ENCODE measurements at places on chromosomes 1 and 21. TPM values are rescaled to one million over a fixed set of nuclear protein-coding genes. Genes with fewer than 3 reads are reported as not detected.

The FAM177B gene
- total RNA-seq = not detected

The DNAJB4 gene
- total RNA-seq = 14.6 TPM

The LDLRAD1 gene
- total RNA-seq = not detected

The SMPDL3B gene
- 0.37 TPM for total RNA-seq

The TMCO4 gene
- total RNA-seq = 16.1 TPM

The TRABD2B gene
- total RNA-seq = not detected

The RGS8 gene
- total RNA-seq = not detected

The LAX1 gene
- 14.2 TPM for total RNA-seq

DNA sequence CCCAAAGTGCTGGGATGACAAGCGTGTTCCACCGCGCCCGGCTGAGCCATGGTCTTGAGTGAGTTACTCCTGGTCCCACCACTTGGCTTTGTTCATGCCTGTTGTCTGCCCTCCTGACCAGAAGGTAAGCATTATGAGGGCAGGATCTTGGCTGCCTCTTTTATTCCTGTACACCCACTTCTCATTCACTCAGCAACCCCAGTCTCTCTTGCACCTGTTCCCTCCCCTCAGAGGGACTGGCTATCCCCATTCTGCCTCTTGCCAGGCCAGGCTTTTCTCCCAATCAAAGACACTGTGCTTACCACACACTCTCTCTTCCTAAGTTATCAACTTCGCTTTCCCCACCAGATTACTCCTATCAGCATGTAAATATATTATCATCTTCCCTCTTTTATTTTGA is 26.4 kb downstream of the SPATA21 start:
- H3K27ac ChIP-seq = no peak overlapping the region
- no peaks in the 10 kb centered on the region for H3K36me3 ChIP-seq
- H3K4me1 ChIP-seq = no peaks in the 10 kb centered on the region
- peaks cover 2% of the 10 kb centered on the region for H3K27me3 ChIP-seq
- H3K4me3 ChIP-seq = no peak overlapping the region

- peak; percentile 57 for DNase-seq
- H3K4me3 ChIP-seq = no peak overlapping the region
These were observed 52.3 kb upstream of the ADAM30 start for GRCh38 chr1:119948342-119949214.

DNA sequence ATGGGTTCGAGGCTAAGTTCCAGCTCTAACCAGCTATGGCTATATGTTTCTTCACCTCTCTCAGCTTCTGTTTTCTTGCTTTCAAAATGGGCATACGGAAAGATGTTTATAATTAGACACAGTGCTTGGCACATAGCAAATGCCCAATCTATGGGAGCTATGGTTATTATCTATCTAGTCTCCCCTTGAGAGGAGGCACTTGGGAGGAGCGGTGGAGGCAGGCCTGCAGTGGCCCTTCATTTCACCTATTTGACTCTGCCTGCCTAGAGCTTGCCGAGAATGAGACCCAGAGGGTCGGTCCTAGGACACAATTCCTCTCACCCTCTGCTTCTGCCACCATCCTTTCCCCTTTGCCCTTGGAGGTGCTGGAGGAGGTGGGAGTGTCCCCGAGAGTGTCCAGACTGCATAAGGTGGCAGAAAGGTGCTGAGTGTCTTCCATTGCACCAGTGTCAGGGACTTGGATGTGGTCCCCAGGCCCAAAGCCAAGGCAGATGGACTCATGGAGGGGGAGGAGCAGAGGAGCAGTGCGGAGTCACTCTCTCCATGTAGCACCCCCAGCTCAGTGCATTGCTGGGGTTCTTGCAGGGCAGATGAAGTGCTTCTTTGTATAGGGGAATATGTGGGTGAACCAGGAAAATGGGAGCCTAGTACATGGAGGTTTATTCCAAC is 9.0 kb downstream of the LGR6 start:
- no peak overlapping the region for H3K27ac ChIP-seq
- H3K27me3 ChIP-seq = peaks cover 15% of the 10 kb centered on the region
- no peak for DNase-seq
- H3K4me1 ChIP-seq = peaks cover 5% of the 10 kb centered on the region
- no peaks in the 10 kb centered on the region for H3K36me3 ChIP-seq

- DNase-seq = peak; percentile 44
- peaks cover 29% of the 10 kb centered on the region for H3K27me3 ChIP-seq
- H3K27ac ChIP-seq = no peak overlapping the region
- no peak overlapping the region for H3K4me3 ChIP-seq
These were observed 1.6 kb upstream of the AJAP1 start for GRCh38 chr1:4652631-4653327.

DNA sequence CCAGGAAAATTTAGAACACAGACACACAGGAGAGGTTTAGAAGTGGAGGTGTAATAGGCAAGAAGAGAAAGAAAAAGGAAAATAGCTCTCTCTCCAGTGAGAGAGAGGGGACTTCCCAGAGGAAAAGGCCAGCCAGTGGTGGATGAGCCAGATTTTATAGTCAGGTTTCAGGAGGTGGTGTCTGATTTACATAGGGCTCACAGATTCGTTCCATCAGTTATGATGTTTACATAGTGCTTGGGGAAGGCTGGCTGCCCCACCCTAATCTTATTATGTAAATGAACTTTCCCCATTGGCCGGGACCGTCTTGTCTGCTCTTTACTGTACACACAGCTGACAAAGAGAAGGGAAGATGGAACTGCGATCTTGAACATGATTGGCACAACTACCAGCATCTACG is 797.3 kb downstream of the PLA2G4A start:
- no peak overlapping the region for H3K4me3 ChIP-seq
- no peaks in the 10 kb centered on the region for H3K4me1 ChIP-seq
- H3K27ac ChIP-seq = no peak overlapping the region
- H3K36me3 ChIP-seq = no peaks in the 10 kb centered on the region
- no peak for DNase-seq

DNA sequence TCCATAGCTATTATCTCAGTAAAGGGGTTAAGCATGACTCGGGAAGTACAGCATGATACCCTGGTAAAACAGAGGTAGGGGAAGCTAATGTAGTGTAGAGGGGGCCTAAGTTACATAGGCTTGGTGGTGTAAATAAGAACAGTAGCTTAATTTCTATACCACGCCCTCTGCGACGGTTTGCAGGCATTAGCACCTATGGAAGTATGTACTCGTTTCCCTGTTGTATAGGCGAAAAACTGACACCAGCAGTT is 470 bp upstream of the NAXE start:
- peaks cover 27% of the 10 kb centered on the region for H3K36me3 ChIP-seq
- H3K27me3 ChIP-seq = no peaks in the 10 kb centered on the region
- no peak for DNase-seq
- H3K4me1 ChIP-seq = peaks cover 19% of the 10 kb centered on the region
- peak overlapping the region; percentile 77 for H3K4me3 ChIP-seq

GRCh38 chr1:211033921-211034525 is 99.9 kb downstream of the KCNH1 start:
- no peaks in the 10 kb centered on the region for H3K27me3 ChIP-seq
- no peaks in the 10 kb centered on the region for H3K36me3 ChIP-seq
- no peaks in the 10 kb centered on the region for H3K4me1 ChIP-seq
- no peak for DNase-seq
- H3K4me3 ChIP-seq = no peak overlapping the region

GRCh38 chr1:86731416-86731815 is 27.0 kb downstream of the SH3GLB1 start:
- H3K27ac ChIP-seq = no peak overlapping the region
- no peak overlapping the region for H3K4me3 ChIP-seq
- H3K27me3 ChIP-seq = no peaks in the 10 kb centered on the region
- DNase-seq = no peak

- no peak overlapping the region for H3K4me3 ChIP-seq
- peaks cover 38% of the 10 kb centered on the region for H3K36me3 ChIP-seq
- H3K27ac ChIP-seq = no peak overlapping the region
- no peaks in the 10 kb centered on the region for H3K27me3 ChIP-seq
- peak; percentile 41 for DNase-seq
- no peaks in the 10 kb centered on the region for H3K4me1 ChIP-seq
These were observed 49.2 kb upstream of the C1orf198 start for GRCh38 chr1:230917284-230918135.

DNA sequence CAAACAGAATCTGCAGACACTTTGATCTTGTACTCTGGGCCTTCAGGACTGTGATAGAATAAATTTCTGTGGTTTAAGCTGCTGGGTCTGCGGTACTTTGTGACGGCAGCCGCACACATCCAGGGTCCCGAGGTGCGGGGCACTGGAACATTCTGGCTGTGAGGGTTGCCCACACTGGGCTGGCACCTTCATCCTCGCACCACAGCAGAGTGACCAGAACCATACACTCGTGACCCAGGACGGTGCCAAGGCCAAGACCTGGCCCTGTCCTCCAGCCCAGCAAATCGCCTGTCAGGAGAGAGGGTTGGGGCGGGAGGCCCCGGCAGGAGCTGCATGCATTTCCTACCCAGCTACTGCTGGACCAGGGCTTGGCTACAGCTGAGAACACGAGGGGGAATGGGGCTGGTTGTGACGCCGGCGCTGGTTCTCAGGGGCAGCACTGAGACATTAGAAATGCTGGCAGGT is 2.6 kb upstream of the FTCD start:
- H3K4me3 ChIP-seq = no peak overlapping the region
- DNase-seq = no peak
- no peak overlapping the region for H3K27ac ChIP-seq
- H3K27me3 ChIP-seq = no peaks in the 10 kb centered on the region
- H3K4me1 ChIP-seq = no peaks in the 10 kb centered on the region

DNA sequence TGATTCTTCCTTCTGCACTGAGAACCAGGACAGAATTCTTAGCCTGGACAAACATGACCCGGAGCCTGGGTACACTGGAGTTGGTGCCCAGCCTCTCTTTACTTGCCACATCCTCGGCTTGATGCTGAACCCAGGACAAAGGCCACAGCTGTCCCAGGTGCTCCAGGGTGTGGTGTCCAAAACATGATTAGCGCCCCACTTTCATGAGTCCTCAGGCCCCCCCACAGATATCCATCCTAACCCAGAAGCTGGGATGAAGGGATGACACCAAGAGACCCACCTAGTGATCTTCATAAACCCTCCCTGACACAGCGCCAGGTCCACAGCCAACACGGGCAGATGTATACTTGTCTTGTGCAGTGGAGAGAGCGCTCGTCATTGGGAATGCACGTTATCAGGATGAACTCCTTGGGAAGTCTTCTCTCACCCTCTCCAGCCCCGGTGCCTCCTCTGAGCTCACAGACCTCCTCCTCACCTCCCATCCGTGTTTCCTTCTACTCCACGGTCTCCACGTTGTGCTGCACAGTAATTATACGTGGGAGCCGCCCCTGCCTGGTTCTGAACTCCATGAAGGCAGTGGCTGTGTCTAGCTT is 3.6 kb downstream of the ABCA4 start:
- no peaks in the 10 kb centered on the region for H3K36me3 ChIP-seq
- peaks cover 2% of the 10 kb centered on the region for H3K27me3 ChIP-seq
- no peak overlapping the region for H3K4me3 ChIP-seq
- H3K27ac ChIP-seq = no peak overlapping the region
- DNase-seq = no peak
- no peaks in the 10 kb centered on the region for H3K4me1 ChIP-seq
